ENCODE measurements at places on chromosomes 6 and 20. TPM values are rescaled to one million over a fixed set of nuclear protein-coding genes. Genes with fewer than 3 reads are reported as not detected.

DNA sequence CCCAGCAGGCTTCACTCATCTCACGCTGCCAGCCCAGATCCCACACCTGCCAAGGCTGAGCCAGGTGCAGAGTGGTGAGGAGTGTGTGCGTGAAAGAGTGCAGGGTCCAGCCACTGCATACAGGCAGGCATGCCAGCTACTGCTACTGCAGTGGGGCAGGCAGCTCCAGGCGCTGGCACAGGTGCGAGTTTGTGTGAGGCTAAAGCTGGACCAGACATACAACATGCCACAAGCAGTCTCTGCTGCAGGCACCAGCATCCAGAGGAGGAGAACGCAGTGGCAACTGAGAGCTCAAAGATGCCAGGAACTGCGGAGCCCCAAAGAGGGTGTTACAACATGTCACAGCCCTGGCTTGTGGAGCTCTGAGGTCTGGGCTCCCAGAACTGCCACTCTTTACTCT lies 149.8 kb downstream of the EYS start:
- DNase-seq, result no peak

DNA sequence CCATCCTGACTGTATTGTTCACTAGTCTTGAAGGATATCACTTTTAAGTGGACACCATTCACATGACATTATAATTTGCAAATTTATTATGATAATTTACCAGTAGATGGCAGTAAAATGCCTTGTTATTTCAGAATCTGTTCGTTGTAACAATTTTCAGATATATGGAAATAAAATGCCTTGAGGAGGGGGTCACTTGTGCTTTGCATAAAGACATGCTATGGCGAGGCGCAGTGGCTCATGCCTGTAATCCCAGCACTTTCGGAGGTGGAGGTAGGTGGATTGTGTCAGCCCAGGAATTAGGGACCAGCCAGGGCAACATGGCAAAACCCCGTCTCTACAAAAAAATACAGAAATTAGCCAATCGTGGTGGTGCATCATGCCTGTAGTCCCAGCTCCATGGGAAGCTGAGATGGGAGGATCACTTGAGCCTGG lies 9.0 kb upstream of the NCOA6 start:
- DNase-seq, result peak; percentile 52

DNA sequence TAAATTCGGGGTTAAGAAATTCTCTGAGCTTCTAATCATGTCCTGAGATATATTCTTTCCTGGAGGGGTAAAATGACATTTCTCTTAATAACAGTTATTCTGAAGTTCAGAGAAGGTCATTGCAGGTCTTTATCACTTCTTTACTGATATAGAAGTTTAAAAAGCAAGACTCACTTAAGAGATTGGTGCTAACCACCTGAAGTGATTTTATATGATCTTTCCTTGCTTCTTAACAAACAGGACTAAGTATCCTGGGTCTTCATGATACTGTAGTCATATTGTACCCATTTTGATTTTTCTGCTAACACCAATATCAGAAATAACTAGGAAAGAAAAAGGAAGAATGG lies 39.3 kb upstream of the PRDM1 start:
- no peak for DNase-seq

- no peak for DNase-seq
Observed at GRCh38 chr6:74507649-74508048, 698.2 kb downstream of the COL12A1 start.

The FBXO5 gene
- 20.6 TPM for total RNA-seq

The DZANK1 gene
- total RNA-seq, result 4.4 TPM

The GPX5 gene
- not detected for total RNA-seq

DNA sequence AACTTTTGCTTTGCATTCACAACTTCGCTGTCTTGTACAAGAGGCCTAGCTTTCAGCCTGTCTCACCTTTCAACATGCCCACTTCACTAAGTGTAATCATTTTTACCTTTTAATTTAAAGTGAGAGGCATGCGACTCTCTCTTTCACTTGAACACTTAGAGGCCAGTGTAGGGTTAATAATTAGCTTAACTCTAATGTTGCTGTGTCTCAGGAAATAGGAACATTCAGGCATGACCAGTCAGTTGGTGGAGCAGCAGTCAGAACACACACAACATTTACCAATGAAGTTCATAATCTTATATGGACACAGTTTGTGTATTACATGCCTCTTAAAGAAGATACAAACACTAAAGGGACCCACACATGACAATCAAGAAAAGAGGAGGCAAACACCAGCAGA lies 47.6 kb downstream of the HTR1B start:
- DNase-seq, result no peak

The CDH4 gene
- not detected for total RNA-seq

The MATN4 gene
- total RNA-seq, result 0.33 TPM

The SPATS1 gene
- total RNA-seq, result not detected

DNA sequence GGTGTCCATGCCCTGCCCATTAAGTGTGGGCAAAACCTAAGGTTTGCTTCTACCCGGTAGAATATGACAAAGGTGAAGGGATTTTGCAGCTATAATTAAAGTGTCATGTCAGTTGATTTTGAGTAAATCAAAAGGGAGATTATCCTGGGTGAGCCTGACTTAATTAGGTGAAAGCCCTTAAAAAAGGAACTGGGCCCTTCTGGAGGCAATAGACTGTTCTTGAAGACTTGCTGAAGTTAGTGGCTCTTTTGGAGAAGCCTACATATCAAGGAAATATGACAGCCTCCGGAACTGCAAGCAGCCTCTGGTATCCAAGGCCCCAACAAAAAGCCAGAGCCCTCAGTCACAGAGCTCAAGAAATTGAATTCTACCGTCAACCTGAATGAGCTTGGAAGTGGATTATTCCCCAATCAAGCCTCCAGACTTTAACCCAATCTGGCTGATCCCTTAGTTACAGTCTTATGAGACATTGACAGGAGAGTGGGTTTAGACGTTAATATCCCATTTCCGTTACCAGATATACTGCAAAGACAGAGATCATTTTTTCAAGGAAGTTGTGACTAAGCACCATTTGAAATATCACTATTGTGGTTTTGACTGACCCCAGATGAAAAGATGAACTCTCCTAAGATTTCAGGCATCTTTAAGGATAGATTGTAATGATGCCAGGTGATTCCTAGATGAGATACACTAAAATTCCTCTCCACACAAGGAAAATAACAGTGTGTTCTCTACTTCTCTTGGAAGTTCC lies 303.4 kb downstream of the PLCB1 start:
- DNase-seq, result no peak

GRCh38 chr6:131976545-131977061 lies 25.4 kb upstream of the CCN2 start:
- DNase-seq, result no peak

DNA sequence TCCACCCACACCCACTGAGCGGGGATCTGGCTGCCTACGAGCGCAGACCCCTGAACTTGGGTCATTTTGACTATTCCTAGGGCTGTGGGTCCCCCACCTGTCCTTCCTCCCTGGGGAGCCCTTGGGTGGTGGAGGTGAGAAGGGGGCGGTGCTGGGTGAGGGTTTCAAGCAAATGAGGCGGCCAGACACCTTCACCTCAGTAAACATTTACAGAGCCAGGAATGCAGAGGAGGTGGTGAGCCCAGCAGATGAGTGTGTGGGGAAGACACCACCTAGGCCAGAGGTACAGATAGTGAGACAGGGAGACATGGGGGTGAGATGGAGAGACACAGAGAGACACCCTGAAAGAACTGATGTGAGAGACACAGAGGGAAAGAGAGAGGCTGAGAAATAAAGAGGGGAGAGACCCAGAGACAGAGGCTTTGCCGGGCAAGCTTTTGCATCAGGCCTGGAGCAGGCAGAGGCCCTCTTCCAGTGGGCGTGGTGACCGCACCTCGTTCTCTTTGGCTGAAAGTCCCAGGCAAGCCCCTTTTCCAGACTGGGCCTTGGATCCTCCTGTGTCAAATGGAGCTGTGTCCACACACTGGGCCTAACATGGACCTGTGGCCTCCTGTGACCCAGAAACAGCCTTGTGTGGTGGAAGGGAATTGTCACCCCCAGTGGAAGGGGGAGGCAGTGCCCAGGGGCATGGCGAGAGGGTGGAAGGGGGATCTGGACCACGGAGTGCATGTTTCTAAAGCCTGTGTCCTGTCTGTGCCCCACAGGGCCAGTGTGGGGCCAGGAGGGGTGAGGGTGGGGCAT lies 29.7 kb downstream of the CEBPB start:
- peak; percentile 65 for DNase-seq

DNA sequence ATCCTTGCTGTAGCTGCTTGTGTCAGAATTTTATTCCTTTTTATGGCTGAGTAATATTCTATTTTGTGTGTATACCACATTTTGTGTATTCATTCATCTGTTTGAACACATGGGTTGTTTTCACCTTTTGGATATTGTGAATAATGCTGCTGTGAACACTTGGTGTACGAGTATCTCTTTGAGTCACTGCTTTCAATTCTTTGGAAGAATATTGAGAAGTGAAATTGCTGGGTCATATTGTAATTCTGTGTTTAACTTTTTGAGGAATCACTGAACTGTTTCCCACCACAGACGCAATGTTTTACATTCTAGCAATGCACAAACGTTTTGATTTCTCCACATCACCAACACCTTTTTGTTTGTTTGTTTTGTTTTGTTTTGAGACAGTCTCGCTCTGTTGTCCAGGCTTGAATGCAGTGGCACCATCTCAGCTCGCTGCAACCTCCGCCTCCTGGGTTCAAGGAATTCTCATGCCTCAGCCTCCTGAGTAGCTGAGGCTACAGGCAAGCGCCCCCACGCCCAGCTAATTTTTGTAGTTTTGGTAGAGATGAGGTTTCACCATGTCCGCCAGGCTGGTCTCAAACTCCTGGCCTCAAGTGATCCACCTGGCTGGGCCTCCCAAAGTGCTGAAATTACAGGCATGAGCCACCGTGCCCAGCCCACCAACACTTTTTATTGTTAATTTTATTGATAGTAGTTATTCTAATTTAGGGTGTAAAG lies 21.7 kb downstream of the CPXM1 start:
- DNase-seq, result no peak

DNA sequence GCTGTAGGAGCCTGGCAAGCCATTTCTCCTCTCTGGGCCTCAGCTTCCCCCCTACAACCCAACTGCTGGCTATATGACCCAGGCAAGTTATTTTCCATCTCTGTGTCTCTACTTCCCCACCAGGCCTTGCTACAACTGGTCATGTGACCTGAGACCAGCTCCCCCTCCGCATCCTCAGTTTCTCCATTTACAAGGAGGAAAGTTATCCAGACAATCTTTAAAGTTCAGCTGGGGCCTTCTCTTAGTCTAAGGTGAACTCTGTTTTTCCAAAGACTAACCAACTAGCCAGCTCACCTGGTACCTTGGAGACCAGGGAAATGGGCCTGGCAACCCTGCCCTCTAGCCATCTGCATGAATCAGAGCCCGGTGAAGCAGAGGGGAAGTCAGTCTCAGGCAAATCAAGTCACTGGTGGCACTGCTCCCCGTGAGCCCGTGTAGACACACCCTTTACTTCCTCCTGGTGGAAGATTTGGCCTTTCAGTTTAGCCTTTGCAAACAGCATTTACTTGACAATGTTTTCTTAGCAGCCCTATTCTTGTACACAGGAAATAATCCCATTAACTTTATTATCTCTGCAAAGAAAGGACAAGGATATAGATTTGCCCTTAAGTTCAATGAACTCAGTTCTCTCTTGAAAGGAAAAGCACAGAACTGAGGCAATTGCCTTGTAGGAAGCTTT lies 157.7 kb downstream of the VEGFA start:
- peak; percentile 33 for DNase-seq

GRCh38 chr6:83467620-83468036 lies 36.8 kb upstream of the ME1 start:
- DNase-seq, result no peak

GRCh38 chr6:45378334-45378926 lies 696 bp upstream of the SUPT3H start:
- no peak for DNase-seq

The COL12A1 gene
- 12.5 TPM for total RNA-seq

DNA sequence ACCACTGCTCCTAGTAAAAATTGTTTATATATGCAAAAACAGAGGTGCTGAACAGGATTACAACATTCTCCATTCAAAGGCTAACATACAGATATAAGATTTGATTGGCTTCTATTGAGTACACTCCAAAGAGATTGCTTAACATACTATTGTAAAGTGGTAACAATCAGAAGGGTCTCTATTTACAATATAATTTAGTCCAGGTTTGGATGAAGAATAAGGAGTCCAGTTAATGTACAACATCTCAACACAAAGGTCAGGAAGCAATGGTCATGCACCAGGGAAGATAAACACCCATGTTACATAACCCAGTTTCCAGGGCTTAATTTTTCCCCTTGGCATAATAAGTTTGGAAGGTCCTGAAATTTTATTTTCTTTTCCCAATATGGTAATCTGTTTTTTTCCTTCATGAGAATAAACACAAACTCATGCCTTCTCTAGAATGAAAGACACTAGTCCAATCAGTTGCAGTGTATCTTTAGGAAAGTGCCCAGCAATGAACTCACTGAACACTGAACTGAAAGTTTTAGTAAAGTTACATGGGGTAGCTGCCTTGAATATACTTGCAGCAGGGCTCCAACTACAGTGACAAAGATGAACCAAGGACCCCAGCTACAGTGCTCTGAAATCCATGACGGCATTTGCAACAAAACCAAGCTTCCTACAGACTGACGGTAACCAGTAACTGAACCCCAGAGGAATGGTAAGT lies 255.3 kb upstream of the GJE1 start:
- no peak for DNase-seq
